ENCODE measurements at places on chromosomes 3 and 15. TPM values are rescaled to one million over a fixed set of nuclear protein-coding genes. Genes with fewer than 3 reads are reported as not detected.

GRCh38 chr3:71464613-71465012 lies 118.9 kb downstream of the FOXP1 start:
- H3K27ac ChIP-seq = no peak overlapping the region
- no peak overlapping the region for H3K4me3 ChIP-seq
- H3K36me3 ChIP-seq = peaks cover 4% of the 10 kb centered on the region
- no peaks in the 10 kb centered on the region for H3K27me3 ChIP-seq
- H3K4me1 ChIP-seq = peaks cover 19% of the 10 kb centered on the region
- no peak for DNase-seq

GRCh38 chr15:67146875-67147381 lies 81.5 kb downstream of the SMAD3 start:
- H3K4me1 ChIP-seq = peaks cover 83% of the 10 kb centered on the region
- H3K4me3 ChIP-seq = peak overlapping the region; percentile 45
- H3K27me3 ChIP-seq = no peaks in the 10 kb centered on the region
- DNase-seq = no peak
- no peaks in the 10 kb centered on the region for H3K36me3 ChIP-seq

- no peak overlapping the region for H3K27ac ChIP-seq
- no peaks in the 10 kb centered on the region for H3K36me3 ChIP-seq
- H3K27me3 ChIP-seq = no peaks in the 10 kb centered on the region
- no peak for DNase-seq
- peaks cover 12% of the 10 kb centered on the region for H3K4me1 ChIP-seq
Measured at GRCh38 chr3:4512895-4513616, 19.9 kb downstream of the ITPR1 start.

The GOLGA6L26 gene
- total RNA-seq = not detected

GRCh38 chr15:67826717-67827561 lies 1.6 kb downstream of the SKOR1 start:
- no peaks in the 10 kb centered on the region for H3K36me3 ChIP-seq
- H3K27me3 ChIP-seq = peaks cover 84% of the 10 kb centered on the region
- peaks cover 24% of the 10 kb centered on the region for H3K4me1 ChIP-seq

DNA sequence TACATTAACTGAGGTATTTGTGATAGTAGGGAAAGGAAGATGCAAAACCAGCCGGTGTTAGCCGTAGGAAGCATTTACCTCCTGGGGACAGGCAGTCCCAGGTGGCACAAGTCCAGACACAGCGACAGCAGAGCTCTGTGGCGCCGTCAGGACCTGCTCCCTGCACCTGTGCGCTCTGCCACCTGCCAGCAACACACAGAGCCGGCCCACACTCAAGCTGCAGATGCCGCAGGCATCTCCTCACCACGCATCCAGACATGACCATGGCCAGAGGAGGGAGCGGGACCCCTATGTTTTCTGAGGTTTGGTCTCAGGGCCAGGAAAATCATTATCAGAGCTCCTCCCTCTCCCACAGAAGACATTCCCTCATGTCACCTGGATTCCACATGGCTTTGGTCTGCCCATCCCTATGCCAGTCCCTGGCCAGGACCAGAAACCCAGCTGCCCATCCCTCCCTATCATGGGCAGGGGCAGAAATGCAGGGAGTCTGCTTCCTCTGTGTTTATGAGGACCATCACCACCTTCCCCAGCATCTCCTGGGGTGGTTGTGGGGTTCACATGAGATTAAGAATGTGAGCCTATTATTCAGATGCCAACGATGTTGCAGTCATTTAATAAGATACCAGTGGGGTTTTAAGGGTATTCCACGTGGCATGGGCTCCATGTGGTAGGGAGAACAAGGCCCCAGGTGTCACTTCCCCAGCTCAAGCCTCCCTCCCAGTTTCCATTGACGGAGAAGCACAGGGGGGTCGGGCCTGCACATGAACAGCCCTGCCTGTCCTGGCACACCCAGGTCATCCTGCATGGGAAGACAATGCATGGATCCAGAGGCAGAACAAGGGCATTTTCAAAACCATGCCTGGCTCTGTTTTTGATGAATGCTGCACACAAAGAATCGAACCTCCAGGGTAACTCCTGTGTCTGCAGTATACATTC lies 251.1 kb downstream of the OCA2 start:
- H3K4me1 ChIP-seq = no peaks in the 10 kb centered on the region
- no peak overlapping the region for H3K4me3 ChIP-seq
- H3K36me3 ChIP-seq = no peaks in the 10 kb centered on the region
- no peaks in the 10 kb centered on the region for H3K27me3 ChIP-seq

DNA sequence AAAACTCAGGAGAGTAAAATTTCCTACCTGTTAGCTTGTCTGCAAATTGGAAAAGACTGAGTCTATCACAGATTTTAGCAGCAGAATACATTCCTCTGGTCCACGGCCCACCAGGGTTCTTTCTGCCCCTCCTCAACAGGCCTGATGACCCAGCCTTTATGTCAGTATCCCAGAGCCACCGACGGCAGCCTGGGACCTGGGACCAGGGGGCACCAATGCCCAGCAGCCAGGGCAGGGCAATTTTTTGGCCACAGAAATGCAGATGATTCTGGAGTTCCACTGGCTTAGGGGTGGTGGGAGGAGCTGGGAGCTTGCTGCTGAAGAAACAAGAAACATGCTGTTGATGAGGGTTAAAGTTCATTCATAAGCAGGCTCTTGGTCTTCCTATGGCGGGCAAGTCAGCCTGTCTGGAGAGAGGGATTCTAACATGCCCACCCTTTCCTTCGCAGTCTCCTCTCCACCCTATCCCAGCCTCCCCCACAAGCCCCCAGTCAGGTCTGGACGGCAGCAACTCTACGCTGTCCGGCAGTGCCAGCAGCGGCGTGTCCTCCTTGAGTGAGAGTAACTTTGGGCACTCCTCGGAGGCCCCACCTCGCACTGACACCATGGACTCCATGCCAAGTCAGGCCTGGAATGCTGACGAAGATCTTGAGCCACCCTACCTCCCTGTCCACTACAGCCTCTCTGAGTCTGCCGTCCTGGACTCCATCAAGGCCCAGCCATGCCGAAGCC lies 4.3 kb upstream of the MANF start:
- H3K4me3 ChIP-seq = peak overlapping the region; percentile 49
- H3K36me3 ChIP-seq = peaks cover 3% of the 10 kb centered on the region
- H3K27ac ChIP-seq = peak overlapping the region; percentile 89
- H3K27me3 ChIP-seq = no peaks in the 10 kb centered on the region
- no peak for DNase-seq
- peaks cover 22% of the 10 kb centered on the region for H3K4me1 ChIP-seq

DNA sequence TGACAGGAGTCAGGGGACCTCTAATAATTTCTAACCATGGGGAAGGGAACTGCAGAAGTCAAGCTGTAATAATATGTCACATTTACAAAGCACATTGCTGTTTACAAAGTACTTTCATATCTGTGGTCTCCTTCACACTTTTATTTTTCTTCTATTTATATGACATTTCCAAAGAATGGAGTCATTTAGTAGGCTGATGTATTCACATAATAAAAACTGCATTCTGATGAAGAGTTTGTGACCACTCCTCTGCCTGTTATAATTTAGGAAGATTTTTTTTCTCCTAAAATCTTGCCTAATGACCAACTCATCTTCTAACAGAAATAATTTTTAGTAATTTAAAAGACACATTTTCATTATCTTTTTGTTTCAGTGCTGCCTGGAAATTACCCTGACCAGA lies 272.2 kb upstream of the VEPH1 start:
- H3K4me3 ChIP-seq = no peak overlapping the region
- no peaks in the 10 kb centered on the region for H3K36me3 ChIP-seq
- no peak for DNase-seq
- no peak overlapping the region for H3K27ac ChIP-seq
- peaks cover 6% of the 10 kb centered on the region for H3K4me1 ChIP-seq

GRCh38 chr15:65110676-65111292 lies 4.2 kb downstream of the UBAP1L start:
- no peak overlapping the region for H3K27ac ChIP-seq
- H3K27me3 ChIP-seq = no peaks in the 10 kb centered on the region
- peaks cover 10% of the 10 kb centered on the region for H3K36me3 ChIP-seq
- peaks cover 8% of the 10 kb centered on the region for H3K4me1 ChIP-seq
- H3K4me3 ChIP-seq = no peak overlapping the region
- no peak for DNase-seq

The RTP3 gene
- total RNA-seq = not detected

The LRTM1 gene
- total RNA-seq = not detected

GRCh38 chr15:58087871-58088270 lies 22.4 kb upstream of the ALDH1A2 start:
- no peak overlapping the region for H3K27ac ChIP-seq
- no peaks in the 10 kb centered on the region for H3K27me3 ChIP-seq
- DNase-seq = no peak
- peaks cover 3% of the 10 kb centered on the region for H3K36me3 ChIP-seq
- no peaks in the 10 kb centered on the region for H3K4me1 ChIP-seq
- H3K4me3 ChIP-seq = no peak overlapping the region

DNA sequence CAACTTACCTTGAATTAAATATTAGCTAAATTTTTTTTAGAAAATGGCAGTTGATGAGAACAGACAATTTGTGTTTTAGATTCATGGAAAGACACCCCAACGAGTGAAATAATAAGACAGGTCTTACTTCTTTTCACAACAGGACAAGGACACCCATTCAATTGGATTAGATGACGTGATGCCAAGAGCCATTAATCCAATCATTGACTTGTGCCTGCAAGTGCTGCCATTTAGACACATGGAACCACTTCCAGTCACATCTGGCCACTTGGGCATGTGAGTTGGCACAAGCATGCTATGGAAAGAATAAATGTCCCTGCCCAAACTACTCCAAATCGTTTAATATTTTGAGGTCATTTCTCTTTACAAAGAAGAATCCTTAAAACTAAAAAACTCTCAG lies 1308.8 kb downstream of the ROBO2 start:
- H3K4me3 ChIP-seq = no peak overlapping the region
- no peak for DNase-seq
- H3K27ac ChIP-seq = no peak overlapping the region
- H3K4me1 ChIP-seq = peaks cover 22% of the 10 kb centered on the region
- no peaks in the 10 kb centered on the region for H3K27me3 ChIP-seq
- no peaks in the 10 kb centered on the region for H3K36me3 ChIP-seq

GRCh38 chr3:144112437-144112836 lies 140.8 kb downstream of the DIPK2A start:
- no peaks in the 10 kb centered on the region for H3K27me3 ChIP-seq
- no peak overlapping the region for H3K4me3 ChIP-seq
- H3K36me3 ChIP-seq = no peaks in the 10 kb centered on the region
- H3K4me1 ChIP-seq = peaks cover 21% of the 10 kb centered on the region
- DNase-seq = no peak
- H3K27ac ChIP-seq = no peak overlapping the region

DNA sequence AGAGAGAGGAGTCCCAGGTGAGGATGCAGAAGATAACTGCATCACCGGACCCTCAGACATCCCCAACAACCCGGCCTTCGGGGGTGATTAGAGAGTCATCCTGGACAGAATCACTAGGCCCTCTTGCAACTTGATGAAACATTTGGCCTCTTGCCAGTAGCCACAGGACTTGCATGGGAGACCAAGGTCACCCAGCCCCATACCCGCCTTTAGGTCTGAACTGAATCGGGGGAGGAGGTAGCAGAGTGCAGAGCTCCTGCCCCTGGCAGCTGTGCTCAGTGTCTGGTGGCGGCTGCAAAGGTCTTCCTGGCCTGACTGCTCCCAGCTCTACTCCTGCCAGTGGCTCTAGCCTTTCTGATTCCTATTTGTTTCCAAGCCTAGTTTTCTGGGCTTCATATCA lies 12.4 kb downstream of the PIF1 start:
- peaks cover 3% of the 10 kb centered on the region for H3K36me3 ChIP-seq
- peaks cover 6% of the 10 kb centered on the region for H3K27me3 ChIP-seq
- no peak overlapping the region for H3K4me3 ChIP-seq
- DNase-seq = no peak
- H3K27ac ChIP-seq = no peak overlapping the region

DNA sequence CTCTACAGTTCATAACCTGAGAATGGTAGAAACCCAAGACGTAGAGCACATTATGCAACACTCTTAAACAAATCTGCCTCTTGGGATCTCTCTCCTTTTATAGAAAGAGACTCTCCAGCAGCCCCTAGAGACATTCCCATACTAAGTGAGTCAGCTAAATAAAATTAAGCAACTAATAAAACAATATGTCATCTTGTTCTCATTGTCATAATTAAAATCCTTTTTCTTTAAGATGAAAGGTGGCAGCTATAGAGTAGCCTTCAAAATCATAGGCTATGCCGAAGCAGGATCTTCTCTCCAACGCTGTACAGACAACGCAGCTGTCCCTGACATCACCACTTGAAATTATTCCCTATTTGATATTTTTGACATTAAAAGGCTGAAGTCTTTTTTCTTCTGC lies 790.0 kb downstream of the FHIT start:
- H3K36me3 ChIP-seq = peaks cover 2% of the 10 kb centered on the region
- no peak for DNase-seq
- H3K4me1 ChIP-seq = no peaks in the 10 kb centered on the region
- no peak overlapping the region for H3K27ac ChIP-seq
- H3K4me3 ChIP-seq = no peak overlapping the region
- no peaks in the 10 kb centered on the region for H3K27me3 ChIP-seq

The ALS2CL gene
- 0.16 TPM for total RNA-seq

DNA sequence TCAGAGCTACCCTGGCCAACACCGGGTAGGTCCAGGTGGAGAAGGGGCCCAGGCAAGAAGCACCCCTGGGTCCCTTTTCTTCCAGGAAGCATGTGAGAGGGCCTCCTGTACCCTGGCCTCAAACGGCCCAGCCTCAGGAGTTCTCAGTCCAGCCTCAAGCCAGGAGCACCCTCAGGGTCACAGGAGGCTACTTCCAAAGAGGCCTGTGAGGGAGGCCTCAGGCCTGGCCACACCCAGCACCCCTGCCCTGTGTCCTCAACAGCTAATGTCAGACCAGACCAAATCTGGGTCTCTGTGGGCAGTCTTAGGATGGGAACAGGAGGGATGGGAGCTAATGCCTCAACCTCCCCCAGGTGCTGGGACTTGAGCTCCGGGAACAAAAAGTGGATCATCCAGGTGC lies 23.5 kb downstream of the PTH1R start:
- H3K27ac ChIP-seq = no peak overlapping the region
- DNase-seq = no peak
- no peaks in the 10 kb centered on the region for H3K27me3 ChIP-seq
- no peak overlapping the region for H3K4me3 ChIP-seq

GRCh38 chr3:34881026-34881425 lies 758.3 kb upstream of the ARPP21 start:
- no peaks in the 10 kb centered on the region for H3K27me3 ChIP-seq
- H3K36me3 ChIP-seq = no peaks in the 10 kb centered on the region
- no peaks in the 10 kb centered on the region for H3K4me1 ChIP-seq
- H3K27ac ChIP-seq = no peak overlapping the region
- no peak overlapping the region for H3K4me3 ChIP-seq

DNA sequence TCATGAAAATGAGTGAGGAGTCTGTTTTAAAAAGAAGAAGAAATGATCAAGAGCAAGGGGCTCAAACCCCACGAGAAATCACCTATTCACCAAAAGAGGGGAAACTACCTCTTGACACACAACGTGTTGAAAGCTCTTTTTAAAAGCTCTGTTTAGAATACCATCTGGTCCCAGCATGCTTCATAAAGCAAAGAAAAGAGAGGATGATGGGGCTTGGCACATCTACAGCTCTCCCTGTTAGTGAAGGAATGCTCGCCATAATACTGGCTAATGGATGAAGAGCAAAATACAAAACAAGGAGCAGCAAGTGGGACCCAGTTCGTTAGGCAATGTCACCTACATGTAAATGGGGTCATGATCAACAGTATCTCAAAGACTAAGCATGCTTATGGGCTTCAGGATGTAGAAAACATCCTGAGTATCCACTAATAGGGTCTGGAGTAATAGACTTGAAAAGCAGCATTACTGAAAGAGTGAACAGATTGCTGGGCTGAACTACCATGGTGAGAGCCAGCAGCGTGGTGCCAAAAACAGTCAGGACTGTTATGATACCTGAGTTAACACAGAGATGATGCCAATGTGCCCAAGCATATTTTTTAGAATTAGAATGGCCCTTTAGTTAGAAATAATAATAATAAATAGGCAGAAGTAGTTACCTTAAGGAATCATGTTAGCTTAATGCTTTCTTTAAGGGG lies 159.7 kb upstream of the POU1F1 start:
- H3K36me3 ChIP-seq = no peaks in the 10 kb centered on the region
- H3K4me1 ChIP-seq = peaks cover 5% of the 10 kb centered on the region
- no peaks in the 10 kb centered on the region for H3K27me3 ChIP-seq
- no peak for DNase-seq
- no peak overlapping the region for H3K4me3 ChIP-seq
